NCI-H526 treated with DMSO at 0.1 percent for 48 hours (cell line): ENCODE measurements at places on chromosomes 2 and 18.

DNA sequence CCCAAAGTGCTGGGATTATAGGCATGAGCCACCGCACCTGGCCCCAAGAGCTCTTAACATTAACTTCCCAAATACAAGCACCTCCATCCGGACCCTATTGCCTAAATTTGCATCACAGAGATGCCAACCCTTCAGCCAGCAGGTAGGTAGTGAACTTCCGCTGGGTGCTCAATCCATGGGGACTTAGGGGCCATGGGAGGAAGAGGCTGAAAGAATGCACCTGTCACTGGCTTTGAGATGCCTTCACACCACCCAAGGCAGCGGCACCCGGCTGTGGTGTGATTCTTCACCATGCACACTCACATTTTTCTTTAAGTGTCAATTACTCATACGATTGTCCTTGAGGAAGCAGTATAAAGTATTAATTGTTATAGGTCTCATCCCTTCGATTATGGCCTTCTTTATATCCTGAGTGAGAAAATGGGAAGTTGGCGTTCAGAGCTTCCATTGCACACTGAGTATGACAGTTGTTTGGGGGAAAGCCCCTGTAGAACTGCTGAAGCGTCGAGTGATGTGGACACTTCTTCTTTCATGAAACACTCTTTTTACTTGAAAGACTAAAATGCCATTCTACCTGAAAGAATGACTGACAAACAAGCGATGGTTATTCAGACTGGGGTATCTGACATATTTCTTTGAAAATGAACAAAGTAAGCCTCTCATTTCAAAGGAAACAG, 51.8 kb upstream of the BIN1 start:
- DNase-seq = no peak

DNA sequence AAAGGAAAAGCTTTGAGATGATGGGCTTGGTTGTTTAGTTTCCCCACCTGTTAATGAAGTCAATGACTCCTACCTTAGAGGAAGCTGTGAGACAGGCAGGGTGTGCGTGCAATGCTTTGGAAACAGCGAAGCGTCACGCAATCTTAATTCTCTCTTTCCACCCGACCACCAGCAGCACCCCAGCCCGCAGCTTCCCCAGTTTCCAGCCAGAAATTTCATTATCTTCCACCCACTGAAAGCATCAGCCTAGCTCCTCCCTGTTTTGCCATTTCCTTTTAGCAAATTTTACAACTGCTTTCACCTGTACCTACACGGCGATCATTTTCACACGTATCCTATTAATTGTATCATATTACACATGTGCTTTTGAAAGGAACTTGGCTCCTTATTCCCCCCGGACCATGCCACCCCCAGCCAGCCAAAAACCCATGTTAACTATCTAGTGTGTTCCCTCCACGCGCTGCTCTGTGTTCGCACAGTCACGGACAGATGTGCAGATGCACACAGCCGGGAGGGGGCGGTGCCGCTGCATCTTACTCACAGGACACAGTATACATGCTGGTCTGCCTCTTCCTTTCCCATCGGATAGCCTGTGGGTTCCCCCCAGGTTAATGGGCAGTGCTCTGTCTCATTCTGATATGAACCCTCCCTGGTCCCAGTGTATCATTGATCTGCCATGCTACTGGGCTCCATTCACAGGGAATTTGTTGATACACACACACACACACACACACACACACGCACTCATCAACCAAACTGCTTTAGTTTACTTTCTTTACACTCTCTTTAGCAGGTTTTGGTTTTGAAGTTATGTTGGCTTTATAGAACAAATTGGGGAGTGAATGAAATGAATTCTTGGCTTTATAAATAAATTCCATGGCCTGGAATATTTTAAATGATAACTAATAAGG, 22.4 kb downstream of the CYP27C1 start:
- DNase-seq = peak; percentile 65

DNA sequence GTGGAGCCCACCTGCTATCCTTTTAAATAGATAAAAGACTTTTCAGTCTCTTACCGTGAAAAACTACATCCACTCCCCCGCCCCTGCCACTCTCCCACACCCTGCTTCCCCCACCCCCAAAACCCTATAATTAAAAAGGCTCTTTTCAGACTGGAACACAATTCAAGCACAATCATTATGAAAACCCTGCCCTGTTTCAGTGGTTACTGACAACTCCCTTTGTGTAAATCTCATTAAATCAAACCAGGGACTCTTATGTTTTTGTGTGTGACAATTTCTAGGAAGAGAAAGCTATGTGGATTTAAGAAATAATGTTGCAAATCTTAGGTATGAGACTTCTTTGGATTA, 21.0 kb upstream of the ZNF532 start:
- DNase-seq = no peak

GRCh38 chr2:200993097-200993496, 29.6 kb upstream of the ORC2 start:
- no peak for DNase-seq

DNA sequence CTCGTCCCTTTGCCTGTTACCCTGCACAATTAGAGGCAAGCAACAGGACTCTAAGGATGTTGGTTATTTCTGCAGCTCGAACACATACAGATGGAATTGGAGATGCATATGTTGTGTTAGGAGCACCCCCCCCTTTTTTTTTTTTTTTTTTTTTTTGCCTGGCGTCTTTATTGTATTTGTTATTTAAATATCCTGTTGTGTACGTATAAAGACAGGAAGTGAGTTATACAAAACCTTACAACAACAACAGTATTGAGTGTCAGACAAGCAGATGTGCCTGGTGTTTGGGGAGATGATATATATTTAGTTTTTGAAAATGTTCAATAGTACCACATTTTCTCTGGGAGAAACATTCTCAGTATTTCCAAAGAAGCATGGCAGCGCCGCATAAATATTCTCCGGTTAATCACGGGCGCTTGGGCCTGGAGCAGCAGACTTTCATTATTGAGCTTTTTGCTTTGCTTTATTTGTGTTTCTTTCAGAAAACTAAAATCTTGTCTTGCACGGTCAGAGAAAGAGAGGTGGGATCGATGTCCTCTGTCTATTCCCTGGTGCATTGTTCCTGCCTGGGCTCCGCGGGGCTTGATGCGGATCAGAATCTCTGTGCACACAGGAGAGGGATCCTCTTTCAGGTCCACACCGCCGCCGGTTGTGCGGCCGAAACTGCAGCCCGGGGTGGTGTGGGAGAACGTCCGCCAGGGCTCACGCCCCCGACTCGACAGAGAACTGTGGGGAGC, 23.2 kb upstream of the ZNF516 start:
- peak; percentile 57 for DNase-seq

- no peak for DNase-seq
Observed at GRCh38 chr2:42360493-42360889, 526 bp downstream of the COX7A2L start.

GRCh38 chr2:173822889-173823542, 142.2 kb downstream of the SP3 start:
- no peak for DNase-seq

GRCh38 chr2:98453083-98453482, 8.4 kb downstream of the INPP4A start:
- no peak for DNase-seq

DNA sequence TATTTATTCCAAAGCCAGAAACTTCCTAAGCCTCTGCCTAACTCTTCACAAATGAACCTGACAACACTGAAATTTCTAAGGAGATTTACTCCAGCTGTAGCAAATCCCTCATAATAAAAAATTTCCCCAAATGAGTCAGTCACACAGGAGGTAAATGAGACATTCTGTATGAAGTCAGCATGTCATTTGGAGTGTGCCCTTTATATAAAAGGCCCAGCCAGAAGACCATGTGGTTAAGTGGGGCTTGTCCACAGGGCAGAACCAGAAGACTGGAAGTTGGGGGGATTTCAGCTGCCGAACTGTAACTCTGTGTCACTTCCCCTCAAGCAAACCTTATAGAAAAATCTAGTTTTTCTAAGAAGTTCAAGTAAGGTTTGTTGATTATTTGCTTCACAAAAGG, 30.2 kb downstream of the NRP2 start:
- DNase-seq = no peak

- no peak for DNase-seq
Observed at GRCh38 chr2:165294912-165295311, 55.7 kb downstream of the SCN2A start.

GRCh38 chr2:222606306-222606705, 49.6 kb downstream of the FARSB start:
- DNase-seq = no peak

DNA sequence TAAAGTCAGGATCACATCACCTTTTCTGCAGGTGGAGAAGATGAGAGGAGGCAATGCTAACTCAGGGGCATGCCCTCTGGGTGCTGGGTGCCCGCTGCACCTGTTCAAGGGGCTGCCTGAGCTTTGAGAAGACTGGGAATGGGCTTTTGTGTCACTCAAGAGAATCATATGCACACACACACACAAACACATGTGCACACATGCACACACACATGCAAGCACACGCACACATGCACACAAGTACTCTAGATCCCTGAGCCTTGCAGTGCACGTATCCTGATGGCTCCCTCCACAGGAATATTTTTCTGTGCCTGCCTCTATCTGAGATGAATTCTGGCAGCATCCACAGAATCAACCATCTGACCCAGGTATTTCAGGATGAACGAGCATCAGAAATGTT, 110.0 kb upstream of the TEX51 start:
- DNase-seq = no peak

GRCh38 chr18:50797142-50797541, 22.7 kb downstream of the MRO start:
- no peak for DNase-seq

DNA sequence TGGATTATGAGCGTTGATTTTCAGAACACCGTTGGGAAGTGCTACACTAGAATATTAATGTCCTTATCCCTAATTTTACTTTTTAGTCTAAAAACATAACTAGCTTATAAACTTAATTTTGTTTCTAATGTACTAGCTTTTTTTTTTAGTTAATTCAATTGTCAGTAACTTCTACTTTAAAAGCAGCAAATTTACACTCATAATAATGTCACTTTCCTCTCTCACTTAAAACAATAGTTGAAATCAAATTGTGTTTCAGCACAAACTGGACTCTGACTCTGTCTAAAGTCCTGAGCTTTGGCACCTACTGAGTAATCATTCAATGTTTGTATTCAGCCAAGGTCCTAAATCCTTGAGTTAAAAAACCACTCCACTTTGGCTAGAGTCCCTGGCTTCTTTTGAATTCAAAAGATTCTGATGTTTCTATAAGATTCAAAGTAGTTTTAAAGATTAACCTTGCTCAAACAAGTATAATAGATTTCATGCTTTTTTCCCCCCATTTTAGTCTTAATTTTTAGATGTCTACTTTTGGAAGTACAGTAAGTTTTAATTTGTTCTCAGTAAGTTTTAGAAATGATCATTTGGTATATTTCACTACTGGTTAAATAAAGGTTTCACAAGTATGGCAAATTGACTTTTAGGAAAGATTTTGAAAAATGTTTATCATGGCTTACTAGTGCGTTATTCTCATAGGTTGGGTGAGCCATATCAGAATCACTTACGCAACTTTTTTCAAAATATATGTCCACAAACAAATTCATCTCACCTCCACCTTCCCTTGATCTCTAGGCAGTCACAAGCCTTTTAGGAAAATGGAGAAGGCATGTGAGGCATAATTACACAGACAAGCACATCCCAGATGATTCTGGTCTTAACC, 23.4 kb downstream of the CCNYL1 start:
- DNase-seq = no peak

GRCh38 chr18:66621816-66622576, 18.1 kb upstream of the CDH19 start:
- DNase-seq = no peak

DNA sequence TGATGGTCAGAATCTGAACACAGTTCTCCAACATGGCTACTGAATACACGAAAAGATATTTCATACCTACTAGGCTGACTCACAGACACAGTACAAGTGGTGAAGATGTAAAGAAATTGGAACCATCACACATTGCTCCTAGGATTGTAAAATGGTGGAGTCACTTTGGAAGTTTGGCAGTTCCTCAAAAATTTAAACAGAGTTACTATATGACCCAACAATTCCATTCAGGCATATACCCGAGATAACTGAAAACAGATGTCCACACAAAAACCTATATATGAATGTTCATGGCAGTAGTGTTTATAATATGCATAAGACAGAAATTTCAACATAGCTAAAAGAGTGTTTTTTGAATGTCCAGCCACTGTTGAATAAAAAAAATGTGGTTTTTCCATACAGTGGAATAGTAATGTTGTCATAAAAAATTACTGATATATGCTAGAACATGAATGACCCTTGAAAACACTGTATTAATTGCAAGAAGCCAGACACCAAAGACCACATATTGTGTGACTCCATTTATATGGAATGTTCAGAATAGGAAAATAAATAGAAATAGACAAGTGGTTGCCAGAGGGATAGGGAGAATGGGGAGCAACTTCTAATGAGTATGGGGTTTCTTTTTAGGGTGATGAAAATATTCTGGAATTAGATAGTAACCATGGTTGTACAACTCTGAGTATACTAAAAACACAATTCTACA, 10.1 kb downstream of the RMP24 start:
- DNase-seq = no peak

DNA sequence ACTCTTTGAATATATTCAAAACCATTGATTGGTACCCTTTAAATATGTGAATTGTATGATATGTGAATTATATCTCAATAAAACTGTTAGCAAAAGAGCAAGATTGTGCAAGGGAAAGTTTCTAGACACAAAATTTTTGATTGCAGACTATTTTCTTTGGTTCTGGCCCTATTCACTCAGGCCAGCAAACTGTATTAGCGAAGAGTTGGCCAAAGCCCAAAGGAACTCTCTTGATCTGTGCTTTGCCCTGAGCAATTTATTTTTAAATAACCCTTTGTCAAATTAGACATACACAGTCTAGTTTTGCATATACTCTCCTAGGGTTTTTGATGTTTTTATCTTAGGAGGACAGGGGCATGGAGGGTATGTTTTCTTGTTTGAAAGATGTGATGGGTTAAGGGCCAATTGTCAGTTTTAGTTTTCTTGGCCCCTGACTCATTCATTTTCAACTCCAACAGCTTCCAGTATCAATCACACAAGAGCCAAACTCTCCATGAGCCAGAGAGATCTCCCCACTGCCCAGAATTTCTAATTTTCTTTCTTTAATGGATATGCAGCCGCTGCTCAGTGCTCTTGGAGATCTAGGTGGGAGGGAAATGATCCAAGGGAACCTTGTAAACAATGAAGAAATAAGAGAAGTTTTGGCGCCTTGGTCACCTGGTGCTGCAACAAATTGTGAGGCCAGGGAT, 231.5 kb downstream of the SRBD1 start:
- DNase-seq = no peak

GRCh38 chr2:151040039-151040438, 221.6 kb downstream of the RBM43 start:
- DNase-seq = no peak

- DNase-seq = no peak
Observed at GRCh38 chr2:190328573-190329147, 9.0 kb upstream of the HIBCH start.

GRCh38 chr2:12543978-12544558, 172.7 kb upstream of the TRIB2 start:
- DNase-seq = no peak

GRCh38 chr18:70386582-70386981, 97.7 kb downstream of the SOCS6 start:
- DNase-seq = no peak
